ENCODE measurements at places on chromosomes 7 and 10.

DNA sequence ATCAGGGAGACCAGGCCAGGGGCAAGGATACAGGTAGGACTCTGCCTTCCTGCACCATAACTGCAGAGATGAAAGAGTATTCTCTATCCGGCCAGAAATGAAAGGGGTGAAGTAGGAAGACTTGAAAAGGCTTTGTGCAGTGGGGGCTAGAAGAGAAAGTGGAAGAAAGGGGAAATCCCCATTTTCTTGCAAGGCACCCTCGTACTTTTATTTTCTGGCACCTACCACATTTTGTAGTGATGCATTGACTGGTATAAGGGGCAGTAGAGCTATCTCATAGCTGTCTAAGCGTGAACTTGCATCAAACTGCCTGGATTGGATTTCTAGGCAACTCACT lies 752 bp upstream of the CAMK2G start:
- DNase-seq, result no peak

- peak; percentile 93 for DNase-seq
These were observed 23.3 kb downstream of the MYOF start for GRCh38 chr10:93458821-93459257.

GRCh38 chr7:6020371-6021286 lies 10.5 kb upstream of the ANKRD61 start:
- no peak for DNase-seq

- no peak for DNase-seq
These were observed 29.1 kb downstream of the CHCHD3 start for GRCh38 chr7:133052826-133053225.

GRCh38 chr10:79112881-79113431 lies 44.2 kb downstream of the ZMIZ1 start:
- DNase-seq, result peak; percentile 64

- DNase-seq, result no peak
These were observed 82.6 kb downstream of the CACNB2 start for GRCh38 chr10:18222866-18223265.

DNA sequence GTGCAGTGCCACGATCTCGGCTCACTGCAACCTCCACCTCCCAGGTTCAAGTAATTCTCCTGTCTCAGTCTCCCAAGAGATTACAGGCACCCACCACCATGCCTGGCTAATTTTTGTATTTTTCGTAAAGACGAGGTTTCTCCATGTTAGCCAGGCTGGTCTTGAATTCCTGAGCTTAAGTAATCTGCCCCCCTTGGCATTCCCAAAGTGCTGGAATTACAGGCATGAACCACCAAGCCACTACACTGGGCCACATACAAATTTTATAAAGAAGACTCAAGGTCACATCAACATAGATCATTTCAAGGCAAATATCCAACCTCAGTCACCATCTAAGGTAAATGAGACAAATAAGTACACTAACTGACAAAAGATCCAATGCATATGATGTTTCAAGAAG lies 32.1 kb downstream of the IGF2BP3 start:
- DNase-seq, result no peak

DNA sequence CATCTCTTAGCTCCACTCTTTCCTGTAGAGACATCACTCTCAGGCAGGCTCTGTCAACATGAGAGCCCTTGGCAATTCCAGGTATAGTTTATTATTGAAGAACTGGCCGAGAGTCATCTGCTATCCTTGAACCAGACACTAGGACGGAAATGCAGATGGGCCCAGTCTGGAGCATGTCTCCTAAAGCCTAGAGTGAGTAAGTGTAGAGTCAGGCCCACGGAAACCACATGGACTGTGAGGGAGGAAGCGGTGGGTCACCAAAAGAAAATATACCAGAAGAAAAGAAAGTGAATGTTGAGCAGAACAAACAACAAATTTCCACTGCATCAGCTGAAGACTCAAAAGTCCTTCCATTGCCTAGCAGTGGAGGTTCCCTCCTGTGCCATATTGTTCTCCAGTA lies 15.7 kb upstream of the RELN start:
- no peak for DNase-seq

Measured in kidney capillary endothelial cell (primary cell).